Activated T-helper 1 cell treated with anti-CD3 and anti-CD28 coated beads, Interleukin-2, amount 50 U/mL, for 16 hours (primary cell): ENCODE measurements at places on chromosomes 3 and 15.

DNA sequence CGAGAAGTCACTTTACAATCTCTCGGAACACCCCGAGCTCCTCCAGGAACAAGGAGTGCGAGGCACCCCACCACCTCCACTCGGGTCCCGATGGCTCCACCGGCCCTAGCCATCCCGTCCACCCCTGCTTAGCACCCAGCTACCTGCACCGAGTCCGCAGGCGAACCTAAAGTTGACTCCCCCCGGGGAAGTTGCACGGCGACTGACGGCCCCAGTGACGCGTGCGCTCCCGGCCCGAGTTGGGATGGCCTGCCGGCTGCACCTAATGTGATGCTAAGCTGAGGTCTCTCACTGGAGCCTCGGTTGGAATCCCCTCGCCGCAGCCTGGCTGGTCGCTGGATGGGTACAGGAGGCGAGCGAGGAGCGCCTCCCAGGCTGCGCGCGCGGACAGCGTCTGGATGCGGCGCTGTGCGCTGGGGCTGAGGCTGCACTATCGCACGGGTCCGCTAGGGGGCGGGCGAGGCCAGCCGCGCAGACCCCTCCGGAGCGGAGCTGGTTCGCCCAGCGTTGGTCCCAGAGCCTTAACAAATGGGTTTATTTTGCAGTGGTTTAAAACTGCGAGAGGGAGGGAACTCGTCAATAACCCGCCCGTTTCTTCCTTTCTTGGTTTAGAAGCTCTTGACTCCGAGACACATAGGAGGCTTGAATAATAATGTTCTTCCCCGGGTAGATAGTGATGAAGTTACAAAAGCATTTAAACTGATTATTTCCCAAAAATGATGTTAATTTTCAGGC is at the start of gene OXTR:
OXTR (minus strand) TSS at position 526 of the 735 bp plus-strand sequence. CDS start 1,426 bp downstream, outside the sequence.
- DNase-seq: peak; percentile 13

GRCh38 chr15:101089579-101090427 is 162.0 kb downstream of the CHSY1 start:
- DNase-seq: no peak

DNA sequence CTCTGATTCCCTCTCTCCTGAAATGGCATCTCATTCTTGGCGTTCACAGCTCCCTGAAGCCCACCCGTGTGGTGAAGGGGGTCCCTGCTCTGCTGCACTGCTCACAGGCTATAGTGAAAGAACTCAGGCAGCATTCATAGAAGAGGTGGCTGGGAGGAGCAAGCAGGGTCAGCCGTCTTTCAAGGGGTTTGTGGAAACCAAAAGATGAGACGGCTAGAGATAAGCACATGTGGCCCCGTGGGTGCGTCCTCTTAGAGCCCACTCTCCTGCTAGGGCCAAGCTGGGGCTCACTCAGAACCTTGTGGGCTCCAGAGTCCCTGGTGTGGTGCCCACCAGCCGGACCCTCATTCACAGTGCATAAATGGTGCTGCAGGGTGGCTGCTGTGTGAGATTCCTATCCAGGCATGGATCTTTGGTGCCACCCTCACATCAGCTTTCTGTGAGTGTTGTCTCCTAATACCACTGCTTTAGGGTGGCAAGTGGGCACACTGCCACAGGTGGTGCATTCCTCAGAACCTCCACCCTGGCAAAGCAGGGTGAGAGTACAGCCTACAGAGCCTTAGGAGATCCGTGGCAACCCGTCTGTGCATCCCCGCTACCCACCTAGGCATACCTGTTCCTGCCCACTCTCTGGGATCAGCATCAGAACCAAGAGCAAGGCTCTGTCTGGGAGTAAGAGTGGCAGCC is 11.2 kb upstream of the SEMA4B start:
- DNase-seq: no peak

DNA sequence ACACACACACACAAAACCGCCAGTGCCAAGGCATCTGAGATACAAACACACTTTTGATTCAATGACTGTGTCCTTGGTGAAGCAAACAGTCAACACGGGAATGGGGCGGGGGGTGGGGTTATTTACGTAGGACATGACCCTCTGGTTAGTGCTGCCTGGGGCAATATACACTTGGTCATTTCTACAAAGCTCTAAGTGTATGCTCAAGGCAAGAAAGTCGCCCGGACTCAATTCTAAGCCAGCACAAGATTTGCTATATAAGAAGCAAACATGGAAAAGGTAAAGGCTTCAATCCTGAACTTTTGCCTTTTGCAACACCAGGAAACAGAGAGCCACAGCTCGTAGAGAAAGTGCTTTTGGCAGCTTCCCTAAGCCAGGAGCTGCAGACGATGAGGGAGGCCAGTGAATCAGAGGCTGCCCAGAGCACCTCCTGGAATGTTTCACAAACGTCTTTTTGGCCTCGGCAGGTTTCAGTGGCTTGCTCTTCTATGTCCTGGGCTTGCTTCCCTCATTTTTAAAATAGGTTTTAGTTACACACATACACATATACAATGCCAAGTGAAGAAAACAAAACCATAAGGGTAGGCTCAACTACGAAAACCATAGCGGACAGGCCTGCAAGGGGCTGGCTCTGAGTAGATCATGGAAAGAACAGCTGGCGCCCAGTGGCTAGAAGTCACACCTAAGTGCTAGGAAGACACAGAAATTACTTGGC is 73.6 kb downstream of the TM4SF4 start:
- no peak for DNase-seq

- DNase-seq: no peak
Measured at GRCh38 chr3:125644036-125645005, 49.0 kb upstream of the OSBPL11 start.

DNA sequence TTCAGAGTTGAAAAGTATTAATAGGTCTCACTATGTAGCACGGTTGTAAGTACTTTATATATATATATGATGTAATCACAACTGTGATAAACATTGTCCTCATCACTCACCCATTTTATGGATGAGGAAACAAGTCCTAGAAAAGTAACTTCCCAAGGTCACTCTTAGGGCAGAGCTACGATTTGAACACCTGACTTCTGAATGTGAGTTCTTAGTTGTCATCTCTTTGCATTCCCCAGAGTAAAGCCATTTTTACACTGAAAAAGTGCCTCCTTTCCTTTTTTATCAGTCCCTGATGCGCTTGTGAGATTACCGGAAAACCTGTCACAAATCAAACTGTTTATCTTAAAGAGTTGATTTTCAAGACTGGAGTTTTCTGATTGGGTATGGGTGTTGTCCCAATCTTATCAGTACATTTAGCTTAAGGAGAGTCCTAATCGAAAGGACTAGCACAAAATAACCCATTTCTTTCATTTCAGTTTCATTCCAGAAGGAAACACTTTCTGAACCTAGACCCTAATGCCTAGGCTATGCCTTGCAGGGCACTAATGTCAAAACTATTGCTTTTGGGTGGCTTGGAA is 2.3 kb upstream of the EDEM1 start:
- DNase-seq: no peak

GRCh38 chr3:115084686-115085085 is 62.4 kb downstream of the ZBTB20 start:
- no peak for DNase-seq

GRCh38 chr3:174440253-174440701 is 418.9 kb upstream of the NAALADL2 start:
- no peak for DNase-seq

GRCh38 chr3:160400702-160401150 is 1.3 kb downstream of the SMC4 start:
- DNase-seq: no peak

- no peak for DNase-seq
Measured at GRCh38 chr3:8557298-8557697, 55.7 kb downstream of the LMCD1 start.

- DNase-seq: no peak
Measured at GRCh38 chr3:187765342-187765741, 20.1 kb upstream of the BCL6 start.

DNA sequence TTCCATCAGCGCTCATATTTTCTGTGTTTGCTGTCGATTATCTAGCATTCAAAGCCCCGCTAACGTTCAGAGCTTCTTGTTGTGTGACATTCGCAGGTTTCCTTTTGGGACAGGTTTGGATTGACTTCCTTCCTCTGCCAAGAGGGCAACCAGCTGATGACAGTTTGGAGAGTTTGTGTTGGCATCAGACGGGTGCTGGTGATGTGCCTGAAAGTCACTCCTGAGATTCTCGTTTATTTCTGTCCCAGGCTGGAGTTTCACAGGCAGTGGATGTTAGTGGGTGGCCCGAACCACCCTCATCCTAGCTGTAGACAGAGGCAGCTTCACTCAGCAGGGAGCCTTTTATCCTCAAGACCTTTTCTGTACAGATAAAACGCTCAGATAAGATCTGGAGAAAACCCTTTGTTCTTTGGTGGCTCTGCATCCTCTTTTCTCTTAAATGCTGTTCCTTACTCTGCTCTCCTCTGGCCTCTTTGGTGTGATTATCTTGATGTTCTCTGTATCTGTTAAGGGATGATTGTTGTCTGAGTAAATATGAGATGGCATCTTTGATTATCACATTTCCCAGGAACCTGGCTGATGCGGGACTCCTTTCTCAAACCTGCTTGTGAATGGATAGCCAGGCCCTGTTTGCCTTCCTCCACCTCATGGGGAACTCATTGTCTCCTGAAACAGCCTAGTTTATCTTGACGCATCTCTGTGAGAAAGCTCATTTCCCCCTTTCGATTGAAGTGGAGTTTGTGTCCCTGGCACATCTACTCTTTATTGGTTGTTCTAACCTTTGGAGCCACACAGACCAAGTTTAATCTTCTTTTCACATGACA is 35.9 kb downstream of the CGNL1 start:
- DNase-seq: no peak

GRCh38 chr15:70589221-70589620 is 174.1 kb downstream of the UACA start:
- no peak for DNase-seq

- no peak for DNase-seq
Measured at GRCh38 chr3:128016502-128016901, 35.7 kb upstream of the SEC61A1 start.

DNA sequence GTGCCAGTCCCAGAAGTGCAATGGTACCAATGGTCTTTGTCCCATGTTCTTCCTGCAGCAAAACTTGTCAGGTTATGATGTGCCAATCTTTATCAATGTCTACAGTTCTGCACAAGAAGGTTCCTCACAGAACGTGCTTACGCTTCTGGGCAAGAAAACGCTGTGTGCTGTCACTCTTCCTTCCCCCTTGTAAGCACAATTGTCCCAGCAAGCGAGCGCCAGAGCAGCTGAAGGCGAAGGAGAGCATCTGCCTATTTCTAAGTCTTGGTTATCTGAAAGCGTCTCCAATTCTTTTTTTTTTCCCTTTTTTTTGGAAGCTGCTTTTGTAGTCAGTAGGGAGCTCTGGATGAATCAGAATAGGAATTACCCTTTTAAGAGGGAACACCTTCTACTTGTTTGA is 514.4 kb downstream of the FGF12 start:
- no peak for DNase-seq

DNA sequence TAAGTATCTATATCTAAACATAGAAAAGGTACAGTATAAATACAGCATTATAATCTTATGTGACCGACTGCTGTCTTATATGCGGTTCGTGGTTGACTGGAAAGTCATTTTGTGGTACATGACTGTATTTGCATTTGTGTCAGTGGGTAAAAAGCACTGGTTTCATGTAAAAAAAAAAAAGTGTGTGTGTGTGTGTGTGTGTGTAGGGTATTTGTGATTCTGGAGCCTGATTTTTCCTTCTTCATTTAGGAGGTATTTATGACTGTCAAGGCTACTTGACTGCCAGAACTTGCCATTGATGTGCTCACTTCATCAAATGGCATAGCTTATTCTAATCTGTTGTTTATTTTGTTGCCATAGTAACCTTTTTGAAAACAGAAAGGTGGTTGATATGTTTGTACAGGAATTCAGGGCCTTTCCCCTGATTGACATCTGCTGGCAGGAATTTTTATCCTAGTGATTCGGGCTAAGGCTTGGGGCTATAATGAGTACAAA is 63.2 kb downstream of the AKAP13 start:
- DNase-seq: no peak

DNA sequence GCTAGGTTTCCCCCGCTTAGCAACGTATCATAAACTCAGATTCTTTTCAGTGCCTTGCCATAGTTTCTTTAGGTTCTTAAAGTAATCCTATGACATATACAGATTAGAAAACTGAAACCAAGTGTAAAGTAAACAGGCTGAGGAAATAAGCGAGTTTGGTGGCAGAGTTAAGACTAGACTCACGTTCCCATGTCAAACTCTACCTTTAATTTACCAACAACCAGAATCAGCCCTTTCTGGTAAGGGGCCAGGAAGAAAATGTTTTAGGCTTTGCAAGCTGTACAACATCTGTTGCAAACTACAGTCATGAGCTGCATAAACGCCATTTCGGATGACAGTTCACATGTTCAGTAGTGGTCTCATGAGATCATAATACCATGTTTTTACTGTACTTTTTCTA is 128.0 kb upstream of the PRICKLE2 start:
- no peak for DNase-seq

GRCh38 chr3:56763233-56763632 is 38.5 kb downstream of the ARHGEF3 start:
- no peak for DNase-seq

GRCh38 chr3:42683875-42684598 is 1.3 kb upstream of the KLHL40 start:
- no peak for DNase-seq

DNA sequence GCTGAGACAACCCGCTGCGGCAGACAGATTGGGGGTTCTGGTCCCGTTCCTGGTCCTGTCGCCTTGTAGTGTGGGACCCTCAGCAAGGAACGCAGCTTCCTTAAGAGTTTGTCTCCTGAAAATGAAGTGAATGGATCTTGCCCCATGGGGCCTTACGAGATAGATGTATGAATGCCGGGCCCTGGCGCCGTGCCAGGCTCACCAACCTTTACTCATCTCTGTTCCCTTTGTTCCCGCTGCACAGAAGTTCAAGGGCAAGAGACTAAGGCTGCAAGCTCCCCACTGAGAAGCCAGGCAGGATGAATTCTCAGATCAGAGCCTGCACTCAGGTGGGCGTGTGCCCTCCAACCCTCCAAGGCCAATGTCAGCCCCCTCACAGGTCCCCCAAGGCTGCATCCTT is 162.7 kb upstream of the IQSEC1 start:
- DNase-seq: no peak

GRCh38 chr3:177196008-177196455 is 1.2 kb downstream of the TBL1XR1 start:
- no peak for DNase-seq

DNA sequence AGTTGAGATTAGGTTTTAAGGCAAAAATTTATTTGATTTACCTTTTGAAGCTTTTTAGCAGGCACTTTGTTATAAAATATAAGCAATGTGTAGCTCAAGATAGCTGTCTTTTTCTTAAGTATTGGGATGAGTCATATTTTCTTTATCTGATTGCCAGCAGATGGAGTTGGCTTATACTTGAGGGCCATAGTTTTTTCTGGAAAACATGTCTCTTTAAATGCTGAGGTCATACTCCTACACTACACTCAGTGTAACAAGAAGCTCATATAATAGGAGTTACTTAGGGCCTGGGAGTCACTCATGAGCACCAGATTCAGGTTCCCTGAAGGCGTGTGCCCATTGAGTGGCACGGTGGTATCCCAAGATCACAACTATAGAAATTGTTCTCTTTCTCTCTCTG is 579.8 kb downstream of the EDEM1 start:
- no peak for DNase-seq

DNA sequence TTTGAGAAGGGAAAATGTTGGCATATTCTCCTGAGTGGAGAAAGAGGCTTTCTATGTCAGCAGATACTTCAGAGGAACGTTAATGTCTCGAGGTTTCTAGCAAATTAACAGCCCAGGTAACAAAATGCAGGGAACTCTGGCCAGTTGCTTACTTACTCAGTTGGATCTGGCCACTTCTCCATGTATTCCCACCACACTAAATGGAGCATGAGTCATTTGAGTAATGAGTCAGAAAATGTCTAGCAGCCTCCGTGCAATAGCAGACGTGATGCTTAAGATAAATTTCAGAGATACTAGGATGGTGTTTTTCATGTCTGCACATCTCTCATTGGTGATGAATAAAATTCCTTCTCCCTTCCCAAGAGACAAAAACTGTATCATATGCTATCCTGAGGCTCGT is 671.5 kb downstream of the FHIT start:
- no peak for DNase-seq
